ENCODE measurements at places on chromosomes 6 and 20.

- no peak for DNase-seq
Measured at GRCh38 chr6:5706124-5707033, 300.3 kb downstream of the NRN1 start.

- no peak for DNase-seq
Measured at GRCh38 chr6:50707652-50708300, 5.5 kb upstream of the TFAP2D start.

- DNase-seq: no peak
Measured at GRCh38 chr6:163842467-163842866, 427.9 kb downstream of the QKI start.

GRCh38 chr20:25082498-25082873 lies 545 bp upstream of the VSX1 start:
- no peak for DNase-seq

- no peak for DNase-seq
Measured at GRCh38 chr6:1188199-1188598, 123.7 kb upstream of the FOXQ1 start.

DNA sequence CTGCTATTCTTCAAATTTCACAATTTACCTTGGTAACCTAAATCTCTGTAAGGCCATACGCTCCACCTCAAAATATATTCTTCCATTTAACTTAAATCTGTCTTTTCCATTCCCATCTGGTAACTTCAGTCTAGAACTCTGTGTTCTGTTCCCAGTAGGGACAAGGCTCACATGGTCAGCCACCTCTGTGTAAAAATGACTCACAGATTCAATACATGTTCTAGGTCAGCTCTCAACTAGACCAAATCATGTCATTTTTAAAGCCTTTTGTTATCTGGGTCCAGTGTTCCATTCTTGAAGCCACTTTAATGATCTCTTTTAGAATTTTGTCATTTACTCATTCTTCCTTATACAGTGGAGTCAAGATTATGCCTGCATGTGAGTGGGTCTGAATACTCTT lies 315.6 kb upstream of the CITED2 start:
- DNase-seq: no peak

GRCh38 chr6:146813554-146813953 lies 214.8 kb downstream of the ADGB start:
- no peak for DNase-seq

DNA sequence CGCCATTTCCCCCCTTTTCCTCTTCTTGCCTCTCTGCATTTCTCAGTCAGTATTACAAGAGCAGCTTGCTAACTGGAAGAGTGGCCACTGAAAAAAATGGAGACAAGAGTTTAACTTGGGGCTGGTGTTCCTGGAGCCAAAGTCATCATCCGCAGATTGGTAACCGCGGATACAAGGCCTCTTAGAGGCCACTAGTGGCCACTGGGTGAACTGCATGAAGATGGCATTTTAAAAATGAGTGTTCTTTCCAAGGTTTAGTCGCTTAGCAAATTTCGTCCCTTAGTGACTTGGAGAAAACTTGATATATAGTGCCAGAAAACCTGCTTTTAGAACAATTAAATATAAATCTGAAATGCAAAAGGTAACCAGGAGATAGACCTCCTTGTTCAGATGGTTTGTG lies 4.8 kb downstream of the F13A1 start:
- DNase-seq: peak; percentile 39

DNA sequence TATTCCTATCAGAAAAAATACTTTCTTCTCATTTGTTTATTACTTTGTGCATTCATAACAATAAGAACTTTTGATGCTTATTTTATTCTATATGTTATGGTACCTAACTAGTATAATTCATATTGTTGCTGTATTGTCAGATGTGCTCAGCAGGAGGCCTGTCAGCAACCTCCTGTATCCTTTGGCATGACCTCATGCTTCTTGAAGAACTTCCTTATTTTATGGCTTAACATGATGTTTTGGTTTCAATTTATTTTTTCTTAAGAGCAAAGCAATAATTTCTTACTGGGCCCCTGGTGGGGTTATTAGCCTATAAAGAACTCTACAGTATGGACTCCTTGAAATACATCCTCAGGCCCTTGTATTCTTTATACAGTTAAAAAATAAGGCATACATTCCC lies 17.3 kb downstream of the GGTLC1 start:
- peak; percentile 90 for DNase-seq

DNA sequence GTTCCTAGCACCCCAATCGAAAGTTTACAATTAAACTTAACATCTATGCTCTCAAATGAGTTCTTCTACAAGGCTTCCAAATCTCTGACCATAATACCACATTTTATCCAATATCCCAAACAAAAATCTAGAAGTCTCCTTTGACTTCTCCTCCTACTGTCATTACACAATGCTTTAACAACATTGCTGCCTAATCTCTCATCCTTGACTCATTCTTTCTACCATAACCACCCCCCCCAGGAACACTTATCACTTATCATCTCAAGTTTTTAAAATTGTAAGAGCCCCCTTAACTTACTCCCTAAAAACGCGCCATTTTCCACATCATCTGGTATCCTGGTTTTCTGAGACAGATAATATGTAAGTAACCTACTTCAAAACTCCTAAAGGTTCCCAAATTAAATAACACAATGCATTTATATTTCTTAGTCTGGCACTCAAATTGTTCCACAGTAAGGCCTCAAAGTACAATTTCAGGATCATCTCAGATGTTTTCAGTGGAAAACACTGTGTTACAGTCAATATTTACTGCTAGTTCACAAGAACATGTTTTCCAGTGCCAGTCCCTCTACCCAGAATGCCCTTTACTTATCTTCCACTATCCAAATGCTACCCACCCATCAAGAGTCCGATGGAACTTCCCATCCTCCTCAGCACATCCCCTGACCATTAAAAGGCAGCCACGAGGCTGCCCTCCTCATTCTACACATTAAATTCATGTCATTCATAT lies 308.2 kb upstream of the THEMIS start:
- DNase-seq: no peak

GRCh38 chr6:99492092-99492491 lies 23.1 kb downstream of the USP45 start:
- DNase-seq: peak; percentile 96

DNA sequence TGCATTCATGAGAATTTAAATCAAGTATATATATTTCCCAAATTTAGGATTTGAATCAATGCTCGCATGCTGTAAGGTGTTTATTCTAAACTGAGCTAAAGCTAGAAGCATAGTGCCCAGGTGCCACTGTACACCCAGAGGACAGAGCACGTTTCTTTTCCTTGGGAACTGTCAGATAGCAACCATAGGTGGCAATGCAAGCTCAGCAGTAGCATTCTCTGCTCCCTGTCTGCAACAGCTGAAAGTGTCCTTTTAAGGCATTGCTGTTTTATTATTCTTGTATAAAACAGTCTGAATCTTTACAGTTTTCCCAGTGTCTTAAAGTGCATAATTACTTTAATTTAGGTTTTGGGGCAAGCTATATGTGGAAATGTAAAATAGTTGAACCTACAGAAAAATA lies 443.4 kb upstream of the MMS22L start:
- no peak for DNase-seq

GRCh38 chr20:5357946-5358345 lies 41.2 kb upstream of the PROKR2 start:
- DNase-seq: no peak

DNA sequence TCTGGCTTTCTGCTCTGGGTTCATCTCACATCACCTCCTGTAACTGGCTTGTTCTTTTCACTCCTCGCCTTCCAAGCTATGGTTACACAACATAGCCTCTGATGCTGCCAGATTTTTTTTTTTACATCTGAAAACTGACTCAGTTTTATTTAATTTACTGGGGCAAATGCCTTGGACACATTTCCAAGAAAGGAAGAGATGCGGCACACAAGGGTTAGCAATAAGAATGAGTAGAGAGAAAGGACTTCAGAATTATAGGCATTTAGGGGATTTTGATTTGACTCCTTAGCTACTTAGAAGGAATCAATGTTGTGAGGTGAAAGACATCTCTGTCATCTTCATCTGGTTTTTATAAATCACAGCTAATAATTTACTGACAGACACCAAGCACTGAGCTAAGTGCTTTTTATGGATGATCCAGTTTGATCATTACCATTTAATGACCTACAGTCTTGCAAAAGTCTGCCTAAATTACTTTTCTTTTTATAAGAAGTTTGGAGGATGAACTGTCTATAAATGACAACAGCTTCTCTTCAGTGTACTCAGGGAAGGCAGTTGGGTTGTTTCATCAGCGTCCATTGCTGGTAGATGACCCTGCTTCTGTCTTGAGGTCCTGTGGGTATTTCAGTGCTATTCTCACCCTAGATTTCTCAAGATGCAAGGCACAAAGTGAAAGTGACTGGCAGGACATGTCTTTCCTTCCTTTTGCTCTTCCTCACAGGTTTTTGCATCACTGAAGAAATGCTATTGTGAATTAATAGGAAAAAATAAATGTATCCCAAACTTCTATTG lies 31.1 kb downstream of the LAMA4 start:
- no peak for DNase-seq

- no peak for DNase-seq
Measured at GRCh38 chr6:110708295-110708950, 106.8 kb downstream of the CDK19 start.

DNA sequence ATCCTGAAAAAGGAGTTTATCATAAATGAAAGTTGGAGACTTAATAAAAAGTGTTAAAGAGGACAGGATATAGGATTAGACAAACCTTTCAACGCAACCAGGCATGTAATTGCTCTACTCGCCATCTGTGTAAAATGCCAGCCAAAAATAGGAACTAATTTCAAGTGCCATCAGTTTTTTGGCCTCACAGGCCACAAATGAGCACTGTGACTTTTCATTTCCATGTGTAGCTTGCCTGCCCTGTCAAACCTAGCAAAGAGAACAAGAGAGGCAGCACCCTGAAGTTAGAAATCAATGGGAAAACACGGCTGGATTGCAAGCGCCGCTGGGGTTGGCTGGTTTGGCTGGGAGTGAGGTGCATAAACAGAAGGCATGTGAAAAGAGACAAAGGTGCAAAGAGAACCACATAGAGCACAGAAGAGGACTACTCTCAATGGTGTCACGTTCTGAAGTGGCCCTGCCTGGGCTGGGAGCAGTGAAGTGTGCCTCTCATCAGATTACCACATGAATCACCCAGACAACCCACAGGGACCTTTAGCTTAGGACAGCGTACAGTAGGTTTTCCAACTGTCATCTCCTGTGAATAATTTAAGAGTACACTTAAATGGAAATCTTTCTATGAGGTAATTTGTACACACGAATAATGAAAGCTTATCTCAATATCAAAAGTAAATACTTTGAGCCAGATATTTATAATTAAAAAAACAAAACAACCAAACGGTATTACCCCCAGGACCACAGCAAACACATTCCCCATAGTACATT lies 78.0 kb upstream of the NHSL1 start:
- DNase-seq: peak; percentile 88

DNA sequence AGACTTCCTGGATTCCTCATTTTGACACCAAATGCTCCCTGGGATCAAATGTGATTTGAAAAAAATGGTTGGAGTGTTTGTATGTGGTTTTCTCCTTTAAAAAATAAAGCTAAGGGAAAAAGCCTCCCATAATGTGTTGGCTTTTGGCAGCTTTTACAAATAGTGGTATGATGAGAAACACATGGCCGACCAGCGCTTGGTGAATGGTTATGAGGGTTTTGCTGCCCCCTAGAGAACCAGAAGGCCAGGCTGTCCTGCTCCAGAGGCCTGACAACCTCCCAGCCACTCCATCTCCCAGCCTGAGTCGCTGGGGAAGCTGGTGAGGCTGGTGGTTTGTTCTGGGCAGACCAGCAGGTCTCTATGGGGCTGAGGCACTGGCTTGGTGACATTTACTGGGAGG lies 69.3 kb downstream of the CLIC5 start:
- no peak for DNase-seq

DNA sequence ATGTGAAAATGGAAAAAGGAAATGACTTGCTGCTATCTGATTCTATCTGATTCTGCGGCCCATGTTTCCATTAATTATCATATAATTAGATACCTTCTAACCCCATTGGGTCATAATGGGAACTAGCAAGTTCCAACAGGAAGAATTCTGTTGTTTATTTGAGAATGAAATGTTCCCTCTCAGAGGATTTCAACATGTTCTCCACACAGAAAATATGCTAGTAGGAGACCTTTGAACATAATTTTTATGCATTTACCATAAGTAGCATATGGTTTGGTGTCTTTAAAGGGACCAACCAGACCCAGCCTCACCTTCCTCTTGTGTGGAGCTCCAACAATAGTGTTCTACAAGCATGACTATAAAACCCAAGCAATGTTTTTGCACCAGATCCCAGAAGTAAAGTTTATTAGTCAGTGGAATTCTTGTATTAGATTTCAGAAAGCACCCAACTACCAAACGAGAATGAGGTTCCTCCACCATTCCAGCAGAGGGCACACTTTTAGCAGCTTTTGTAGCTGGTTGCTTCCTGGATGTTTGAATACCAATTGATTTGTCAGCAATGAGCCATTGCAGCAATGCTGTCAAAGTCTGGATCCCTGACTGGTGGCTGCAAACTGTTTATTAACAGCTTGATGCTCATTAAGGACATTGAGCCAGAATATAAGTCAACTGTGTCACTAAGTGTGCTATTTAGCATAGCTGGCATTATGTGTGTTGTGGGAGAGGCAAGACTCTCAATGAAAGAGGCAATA lies 143.6 kb upstream of the GJE1 start:
- peak; percentile 56 for DNase-seq

GRCh38 chr6:130975325-130975724 lies 87.7 kb downstream of the EPB41L2 start:
- DNase-seq: no peak

DNA sequence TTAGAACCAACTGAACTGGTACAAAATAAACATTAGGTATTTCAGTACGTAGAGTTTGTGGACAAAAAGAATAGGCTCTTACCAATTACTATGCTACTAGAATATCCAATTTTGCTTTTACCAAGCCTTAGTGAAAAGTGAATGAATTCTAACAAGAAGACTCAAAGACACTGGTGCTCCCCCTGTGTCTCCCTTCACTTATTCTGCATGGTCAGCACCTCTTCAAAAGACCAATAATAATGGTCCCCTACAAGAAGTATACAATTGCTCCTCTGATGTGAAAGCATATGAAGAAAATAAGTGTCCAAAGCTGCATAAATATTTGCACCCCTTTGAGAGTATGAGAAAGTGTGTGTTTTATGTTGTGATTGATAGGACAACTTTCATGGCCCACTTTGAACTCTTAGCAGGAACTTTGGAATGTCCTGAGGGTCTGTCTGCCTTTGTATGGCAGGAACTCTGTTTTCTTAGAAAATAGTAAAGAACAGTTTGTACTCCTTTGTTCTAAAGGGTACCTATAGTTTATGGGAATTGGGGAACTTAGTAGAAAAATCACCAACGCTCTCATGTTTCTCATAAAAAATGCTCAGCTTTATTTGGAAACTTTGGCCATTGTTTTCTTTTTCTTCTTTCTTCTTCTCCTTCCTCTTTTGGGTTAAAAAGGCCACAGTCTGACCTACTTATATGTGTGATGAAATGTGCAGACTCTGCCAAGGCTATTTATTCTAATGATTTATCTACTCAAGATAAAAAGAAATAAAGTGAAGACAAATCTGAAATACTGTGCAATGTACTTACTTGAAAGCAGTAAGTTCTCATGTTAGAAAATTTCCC lies 352.4 kb downstream of the LAMA2 start:
- no peak for DNase-seq

- no peak for DNase-seq
Measured at GRCh38 chr6:114955363-114955762, 612.5 kb upstream of the HS3ST5 start.

GRCh38 chr20:19937218-19937617 lies 79.9 kb upstream of the NAA20 start:
- DNase-seq: no peak

- no peak for DNase-seq
Measured at GRCh38 chr6:6631053-6631452, 42.5 kb downstream of the LY86 start.

GRCh38 chr6:16705081-16705993 lies 55.9 kb downstream of the ATXN1 start:
- DNase-seq: no peak
